ENCODE measurements at places on chromosomes 16 and 17.

- no peak for DNase-seq
These were observed 114.0 kb upstream of the ZFHX3 start for GRCh38 chr16:73161977-73162376.

DNA sequence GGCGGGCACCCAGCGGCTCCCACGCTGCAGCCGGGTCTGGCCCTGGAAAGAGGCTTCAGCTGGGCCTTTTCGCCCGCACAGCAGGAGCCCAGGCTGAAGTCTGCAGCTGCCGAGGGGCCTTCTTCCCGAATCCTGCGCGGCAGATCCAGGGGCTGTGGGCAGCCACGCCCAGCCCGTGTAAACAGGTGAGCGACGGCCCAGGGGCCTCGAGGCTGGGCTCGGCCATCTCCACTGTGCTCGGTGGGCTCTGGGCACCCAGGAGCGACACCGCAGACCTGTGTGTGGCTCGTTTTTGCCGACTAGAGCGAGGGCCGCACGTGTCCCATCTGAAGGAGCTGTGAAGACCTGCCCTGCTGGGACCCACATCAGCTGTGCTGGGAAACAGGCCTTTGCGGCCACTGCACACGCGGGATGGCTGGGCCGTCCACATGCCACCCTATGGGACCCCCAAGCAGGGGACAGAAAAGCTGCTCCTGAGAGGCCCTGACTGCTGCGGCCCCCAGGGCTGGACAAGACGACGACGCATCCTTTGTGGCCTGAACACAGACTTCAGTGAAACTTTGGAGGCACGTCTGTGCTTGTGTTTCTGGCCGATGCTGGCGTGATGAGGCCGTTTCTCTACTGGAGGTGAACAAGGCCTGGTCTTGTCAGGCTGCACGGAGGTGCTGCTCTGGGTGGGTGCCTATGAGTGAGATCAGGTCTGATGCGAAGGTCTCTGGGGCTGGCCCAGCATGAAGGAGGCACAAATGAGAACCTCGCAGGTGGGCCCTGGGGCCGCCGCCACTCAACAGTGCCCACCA lies 5.2 kb upstream of the APRT start:
- DNase-seq, result no peak

DNA sequence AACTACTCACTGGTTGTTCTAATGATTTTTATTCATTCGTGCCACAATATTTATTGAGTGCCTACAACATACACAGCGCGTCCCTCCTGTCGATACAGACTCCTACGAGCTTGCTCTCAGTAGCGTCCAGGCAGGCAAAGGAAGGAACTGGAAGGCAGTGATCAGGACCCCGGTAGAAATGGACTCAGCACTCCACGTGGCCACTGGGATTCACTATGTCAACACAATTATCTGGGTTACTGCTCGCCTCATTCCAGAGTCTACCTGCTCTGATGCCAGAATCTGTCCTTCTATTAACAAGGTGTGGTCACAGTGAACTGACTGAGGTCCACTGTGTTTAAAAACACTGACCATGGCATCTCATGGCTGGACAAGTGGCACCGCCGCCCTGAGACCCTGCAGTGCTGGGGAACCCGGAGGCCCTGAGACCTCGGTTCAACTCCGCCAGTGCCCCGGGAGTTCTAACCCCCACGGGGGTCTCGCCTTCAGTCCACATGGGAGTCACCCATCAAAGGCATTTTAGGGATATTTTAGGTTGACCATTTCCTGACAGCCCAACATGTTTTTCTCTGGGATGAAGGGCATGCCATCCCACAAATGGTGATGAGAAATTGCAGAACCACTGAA lies 71.4 kb downstream of the ZFHX3 start:
- DNase-seq, result no peak

DNA sequence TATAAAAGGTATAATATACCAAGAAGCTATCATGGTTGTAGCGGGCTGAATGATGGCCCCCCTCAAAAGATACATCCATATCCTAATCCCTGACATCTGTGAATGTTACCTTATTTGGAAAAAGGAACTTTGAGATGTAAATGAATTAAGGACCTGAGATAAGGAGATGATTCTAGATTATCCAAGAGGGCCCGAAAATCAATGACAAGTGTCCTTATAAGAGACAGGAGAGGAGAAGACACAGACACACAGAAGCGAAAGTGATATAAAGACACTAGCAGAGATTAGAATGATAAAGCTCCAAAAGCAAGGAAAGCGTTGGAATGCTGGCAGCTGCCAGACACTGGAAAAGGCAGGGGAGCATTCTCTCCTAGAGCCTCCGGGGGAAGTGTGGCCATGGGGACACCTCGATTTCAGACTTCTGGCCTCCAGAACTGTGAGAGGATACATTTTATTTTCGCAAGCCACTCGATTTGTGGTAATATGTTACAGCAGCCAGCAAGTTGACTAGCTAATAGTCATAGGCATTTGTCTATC lies 12.5 kb upstream of the GP1BA start:
- peak; percentile 41 for DNase-seq
